Activated CD4-positive, alpha-beta T cell treated with anti-CD3 and anti-CD28 coated beads, Interleukin-2, amount 50 U/mL, for 48 hours (primary cell): ENCODE measurements at places on chromosomes 1 and 21.
A peak's percentile ranks its signal among the peaks of the same experiment; 100 is the strongest.

GRCh38 chr1:225114354-225114990 is 185.0 kb downstream of the DNAH14 start:
- no peak for DNase-seq

GRCh38 chr1:30875916-30876315 is 32.6 kb downstream of the SDC3 start:
- no peak for DNase-seq

DNA sequence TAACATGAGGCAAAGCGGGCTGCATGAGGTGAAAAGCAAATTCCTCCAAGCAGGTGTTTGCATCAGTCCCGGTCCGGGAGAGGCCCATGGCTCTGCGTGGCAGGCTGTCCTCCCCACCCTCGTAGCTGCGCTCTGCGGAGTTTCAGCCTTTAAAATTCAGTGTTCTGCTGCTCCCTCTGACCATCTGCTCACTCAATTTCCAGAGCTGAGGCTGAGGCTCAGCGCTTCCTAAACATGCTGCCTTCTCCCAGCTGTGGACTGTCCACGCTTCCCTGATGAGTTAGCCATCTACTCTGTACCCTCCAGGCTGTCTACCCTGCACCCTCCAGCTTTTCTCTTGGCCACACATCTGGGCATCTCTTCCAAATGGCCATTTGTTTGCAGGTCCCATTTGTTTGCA is 87.7 kb downstream of the KCNJ6 start:
- no peak for DNase-seq

- DNase-seq, result no peak
Measured at GRCh38 chr1:28139025-28139712, 37.3 kb downstream of the PTAFR start.

DNA sequence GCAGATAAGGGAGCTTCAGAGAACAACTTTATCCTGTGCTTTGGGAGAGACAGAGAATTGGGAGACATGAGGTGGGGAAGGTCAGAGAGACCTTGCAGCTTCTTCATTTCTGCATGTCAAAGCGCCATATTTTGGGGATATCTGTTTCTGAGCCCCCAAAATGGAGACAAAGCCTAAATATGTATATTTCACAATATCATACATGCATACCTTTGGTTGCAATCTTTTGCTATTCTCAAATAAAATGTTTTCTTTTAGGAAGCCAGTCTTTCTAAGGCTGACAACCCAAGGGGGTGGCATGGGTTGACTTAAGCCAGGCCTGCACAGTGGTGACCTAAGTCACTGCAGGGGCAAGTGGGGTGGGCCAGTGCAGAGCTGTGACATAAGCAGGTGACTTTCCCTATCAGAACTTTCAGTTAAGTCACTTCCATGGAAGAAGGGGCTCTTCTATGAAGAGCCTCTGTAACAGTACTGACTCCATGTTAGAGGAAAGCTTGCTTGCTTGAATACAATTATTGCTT is 13.9 kb upstream of the MRPL55 start:
- DNase-seq, result no peak

DNA sequence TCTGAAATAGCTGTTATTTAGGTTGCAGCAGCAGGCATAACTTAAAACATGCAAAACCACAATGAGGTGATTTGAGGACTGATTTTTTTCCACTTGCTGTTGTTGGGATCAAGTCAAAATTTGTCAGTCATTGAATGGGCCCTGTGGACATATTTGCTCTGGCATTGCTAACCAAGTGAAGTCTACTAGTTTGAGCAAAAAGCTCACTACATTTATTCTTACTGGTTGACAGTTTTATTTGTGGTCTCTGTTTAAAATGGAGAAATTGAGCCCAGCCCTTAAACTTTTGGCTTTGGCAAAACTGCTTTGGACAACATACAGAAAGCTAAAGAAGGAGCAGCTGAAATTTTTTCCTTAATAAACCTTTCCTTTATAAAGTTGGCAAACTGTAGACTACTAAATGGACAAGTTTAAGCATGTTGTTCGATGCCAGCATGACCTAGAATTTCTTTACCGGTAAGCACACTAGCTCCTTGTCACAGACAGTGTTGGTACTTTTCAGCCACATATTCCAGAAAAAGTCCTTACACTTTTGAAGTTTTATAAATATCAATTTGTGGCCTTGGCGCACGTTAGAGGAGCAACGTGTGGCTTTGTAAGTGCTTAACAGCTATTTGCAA is 234.6 kb downstream of the USP25 start:
- DNase-seq, result no peak

DNA sequence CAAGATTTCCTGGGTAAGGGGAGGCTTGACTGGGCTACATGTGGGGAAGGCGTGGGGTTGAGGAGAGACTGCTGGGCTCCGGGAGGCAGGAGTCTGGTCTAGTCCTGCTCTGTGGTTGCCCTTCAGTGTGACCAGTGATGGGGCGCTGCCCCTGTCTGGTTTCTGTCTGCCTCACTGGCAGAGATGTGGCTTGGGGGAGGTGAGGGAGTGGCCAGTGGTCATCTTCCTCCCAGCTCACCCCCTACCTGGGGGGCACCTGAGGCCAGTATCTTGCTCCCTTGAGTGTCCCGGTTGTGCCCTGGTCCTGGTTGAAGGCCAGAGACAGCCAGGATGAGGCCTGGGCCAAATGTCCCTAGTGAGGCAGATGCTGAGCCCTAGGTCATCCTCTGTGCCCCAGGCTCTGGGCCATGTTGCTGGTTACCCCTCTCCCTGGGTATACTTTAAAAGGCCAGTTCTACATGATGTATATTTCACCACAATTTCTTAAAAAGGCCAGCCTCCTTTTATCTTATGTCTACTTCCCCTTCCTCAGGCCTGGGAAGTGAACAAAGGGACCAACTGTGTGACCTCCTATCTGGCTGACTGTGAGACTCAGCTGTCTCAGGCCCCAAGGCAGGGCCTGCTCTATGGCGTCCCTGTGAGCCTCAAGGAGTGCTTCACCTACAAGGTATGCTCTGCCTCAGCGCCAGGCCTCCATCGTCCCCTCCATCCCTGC is 10.5 kb downstream of the FAAH start:
- DNase-seq, result no peak

DNA sequence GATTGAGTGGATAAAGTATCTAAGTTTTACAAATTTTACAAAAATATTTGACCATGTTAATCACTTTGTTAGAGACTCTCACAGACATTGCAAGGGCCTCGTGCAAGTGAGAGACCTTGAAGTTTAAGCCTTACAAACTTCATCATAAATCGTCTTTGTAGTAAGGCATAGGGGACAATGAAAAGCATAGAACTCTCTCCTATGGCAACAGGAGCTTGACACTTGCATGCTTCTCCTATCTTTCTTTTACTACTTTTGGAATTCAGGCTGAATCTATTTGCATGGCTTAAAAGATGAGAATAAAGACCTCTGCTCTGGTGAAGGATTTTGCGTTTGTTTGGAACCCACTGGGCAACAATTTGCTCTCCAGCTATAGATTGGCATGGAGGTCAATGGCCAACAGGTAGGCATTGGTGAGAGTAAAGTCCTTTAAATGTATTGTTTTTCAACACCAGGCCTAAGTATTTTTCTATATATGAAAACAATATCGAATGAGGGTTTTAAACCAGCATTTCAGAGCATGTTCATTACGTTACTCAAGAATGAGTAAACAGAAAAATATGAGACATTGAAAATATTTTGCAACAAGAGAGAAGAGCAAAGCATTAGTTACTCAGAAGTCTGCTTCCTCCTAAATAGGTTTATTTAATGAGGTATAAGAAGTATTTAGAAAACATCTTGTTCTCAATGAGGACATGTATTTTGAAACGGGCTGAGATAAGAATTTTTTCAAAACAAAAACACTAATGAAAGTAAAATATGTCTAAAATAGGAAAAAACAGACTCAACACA is 192.2 kb downstream of the TGFB2 start:
- no peak for DNase-seq

- no peak for DNase-seq
Measured at GRCh38 chr21:38250991-38251418, 5.8 kb upstream of the KCNJ15 start.

DNA sequence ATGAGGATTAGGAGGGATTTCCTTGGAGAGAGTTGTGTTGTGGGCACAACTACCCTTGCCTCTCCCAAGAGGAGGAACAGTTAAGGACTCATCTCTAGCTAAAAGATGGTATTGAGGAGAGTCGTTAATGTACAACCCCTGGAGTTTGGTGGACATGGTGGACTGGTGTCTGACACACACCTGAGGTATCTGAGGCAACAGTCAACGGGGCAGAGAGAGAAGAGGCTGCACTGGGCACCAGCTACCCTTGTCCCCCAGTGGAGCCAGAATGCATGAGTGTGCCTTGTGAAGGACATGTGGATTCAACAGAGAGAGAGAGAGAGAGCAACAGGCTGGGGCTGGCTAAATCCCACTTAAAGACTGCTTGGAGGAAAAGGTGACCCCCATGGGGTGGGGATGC is 13.0 kb downstream of the RAB7B start:
- no peak for DNase-seq

DNA sequence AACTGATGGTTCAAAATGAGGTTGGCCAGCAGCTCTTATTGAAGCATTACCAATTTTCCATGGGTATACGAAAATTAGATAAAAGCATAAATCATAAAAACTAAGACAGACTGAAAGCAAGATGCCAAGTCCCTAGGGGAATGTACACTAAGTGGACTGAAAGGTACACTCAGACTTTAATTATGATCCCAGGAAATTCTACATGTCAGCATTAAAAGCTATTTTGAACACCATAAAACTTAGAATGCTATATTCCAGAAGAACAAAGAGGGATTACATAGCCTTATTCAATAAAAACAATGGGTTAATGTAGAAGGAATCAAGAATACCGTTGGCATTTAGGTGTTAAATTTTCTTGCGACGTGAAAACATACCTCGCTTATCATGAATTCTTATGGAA is 558.5 kb downstream of the LRRIQ3 start:
- DNase-seq, result no peak

DNA sequence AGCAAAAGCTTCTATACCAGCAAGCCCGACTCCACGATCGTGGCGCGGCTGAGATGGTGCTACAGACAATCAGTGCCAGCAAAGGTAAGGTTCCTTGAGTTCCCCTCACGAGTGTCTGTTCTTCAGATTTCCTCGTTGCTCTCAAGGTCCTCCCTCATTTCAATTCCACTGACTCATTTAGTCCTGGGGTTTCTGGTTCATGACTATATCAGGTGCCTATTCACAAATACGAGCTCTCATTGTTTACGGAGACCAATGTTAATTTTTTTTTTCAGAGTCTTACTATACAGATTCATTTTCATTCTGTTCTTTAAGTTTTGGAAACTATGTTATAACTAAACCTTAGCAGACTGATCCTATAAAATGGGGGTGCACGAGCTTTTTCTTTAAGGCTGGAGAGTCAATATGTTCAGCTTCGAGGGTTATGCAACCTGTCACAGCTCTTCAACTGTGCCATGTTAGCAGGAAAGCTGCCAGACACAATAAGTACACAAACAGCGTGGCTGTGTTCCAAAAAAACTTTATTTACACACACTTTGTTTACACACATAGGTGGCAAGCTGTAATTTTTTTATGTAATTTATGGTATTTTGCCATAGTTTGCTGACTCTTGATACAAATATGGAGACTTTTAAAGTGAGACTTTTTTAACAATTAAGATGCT is 134.3 kb downstream of the ZP4 start:
- DNase-seq, result no peak

DNA sequence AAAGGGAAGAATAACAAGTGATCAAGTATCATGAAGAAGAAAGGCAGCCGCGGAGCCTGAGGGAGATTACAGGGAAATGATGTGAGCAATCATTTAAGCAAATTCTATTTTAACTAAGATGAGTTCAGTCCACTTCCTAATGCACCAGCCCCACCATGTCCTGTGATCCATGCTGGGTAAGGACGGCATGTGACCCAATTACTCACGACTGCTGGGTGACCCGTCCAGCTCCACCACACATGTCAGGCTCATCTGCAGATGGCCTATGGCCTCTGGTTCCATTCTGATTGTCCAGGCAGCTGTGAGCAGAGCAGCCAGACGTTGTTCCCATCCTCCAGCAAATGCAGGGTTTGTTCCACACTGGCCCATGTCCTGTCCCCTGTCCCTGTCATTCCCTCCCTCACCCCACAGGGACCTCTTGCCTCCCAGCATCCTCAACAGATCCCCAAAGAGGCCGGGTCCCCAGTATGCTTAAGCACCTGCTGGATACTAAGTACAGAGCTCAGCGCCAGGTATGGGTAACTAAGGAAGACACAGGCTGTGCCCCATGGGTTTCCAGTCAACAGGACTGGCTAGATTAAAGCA is 87.9 kb downstream of the MATN1 start:
- no peak for DNase-seq

DNA sequence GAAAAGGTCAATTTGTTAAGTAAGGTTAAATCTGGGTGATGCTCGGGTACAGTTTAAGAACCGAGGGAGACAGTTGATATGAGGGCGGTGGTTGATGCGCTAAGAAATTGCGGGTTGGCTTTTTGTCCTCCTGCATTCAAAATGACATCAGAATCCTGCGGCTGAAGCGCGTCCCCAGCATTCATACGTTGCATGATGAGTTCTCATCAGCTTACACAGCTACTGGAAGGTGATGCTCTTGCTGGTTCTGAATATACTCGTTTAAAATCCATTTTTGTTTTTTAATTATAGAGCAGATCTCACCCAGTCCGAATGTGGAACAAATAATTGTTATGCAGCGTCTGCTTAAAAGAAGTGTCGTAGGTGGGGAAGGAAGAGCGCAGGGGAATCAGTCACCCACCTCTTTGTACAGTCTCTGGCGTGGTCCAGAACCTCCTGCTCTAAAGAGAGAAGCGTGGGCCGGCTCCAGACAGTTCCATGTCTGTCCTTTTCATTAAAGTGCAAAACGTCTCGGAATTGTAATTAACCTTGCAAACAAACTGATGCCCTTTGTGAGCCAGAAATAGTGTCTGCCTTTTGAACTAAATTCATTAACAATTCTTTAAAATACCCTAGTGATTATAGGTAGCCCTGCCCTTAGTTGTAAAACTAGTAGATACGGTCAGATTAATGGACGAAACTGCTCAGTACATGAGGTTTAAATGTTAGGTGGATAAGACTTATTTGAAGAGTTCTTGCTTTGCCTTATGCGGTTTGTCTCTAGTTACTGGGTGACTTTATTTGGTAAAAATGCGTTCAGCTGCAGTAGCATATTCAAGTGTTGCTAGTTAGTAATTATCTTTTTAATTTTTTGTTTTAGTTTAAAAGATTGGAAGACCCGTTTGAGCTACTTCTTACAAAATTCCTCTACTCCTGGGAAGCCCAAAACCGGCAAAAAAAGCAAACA is 741 bp downstream of the RGS2 start:
- DNase-seq, result peak; percentile 62
